ENCODE measurements at places on chromosomes 1 and 21. TPM values are rescaled to one million over a fixed set of nuclear protein-coding genes. Genes with fewer than 3 reads are reported as not detected.

PLD5 gene
- not detected for total RNA-seq

C1orf87 gene
- total RNA-seq, result not detected

CRNN gene
- total RNA-seq, result 12.6 TPM

C1orf116 gene
- 72.4 TPM for total RNA-seq

PTPRF gene
- 209 TPM for total RNA-seq

AADACL4 gene
- not detected for total RNA-seq

- no peaks in the 10 kb centered on the region for H3K27me3 ChIP-seq
Measured at GRCh38 chr1:100989306-100990077, 36.1 kb downstream of the DPH5 start.

DNA sequence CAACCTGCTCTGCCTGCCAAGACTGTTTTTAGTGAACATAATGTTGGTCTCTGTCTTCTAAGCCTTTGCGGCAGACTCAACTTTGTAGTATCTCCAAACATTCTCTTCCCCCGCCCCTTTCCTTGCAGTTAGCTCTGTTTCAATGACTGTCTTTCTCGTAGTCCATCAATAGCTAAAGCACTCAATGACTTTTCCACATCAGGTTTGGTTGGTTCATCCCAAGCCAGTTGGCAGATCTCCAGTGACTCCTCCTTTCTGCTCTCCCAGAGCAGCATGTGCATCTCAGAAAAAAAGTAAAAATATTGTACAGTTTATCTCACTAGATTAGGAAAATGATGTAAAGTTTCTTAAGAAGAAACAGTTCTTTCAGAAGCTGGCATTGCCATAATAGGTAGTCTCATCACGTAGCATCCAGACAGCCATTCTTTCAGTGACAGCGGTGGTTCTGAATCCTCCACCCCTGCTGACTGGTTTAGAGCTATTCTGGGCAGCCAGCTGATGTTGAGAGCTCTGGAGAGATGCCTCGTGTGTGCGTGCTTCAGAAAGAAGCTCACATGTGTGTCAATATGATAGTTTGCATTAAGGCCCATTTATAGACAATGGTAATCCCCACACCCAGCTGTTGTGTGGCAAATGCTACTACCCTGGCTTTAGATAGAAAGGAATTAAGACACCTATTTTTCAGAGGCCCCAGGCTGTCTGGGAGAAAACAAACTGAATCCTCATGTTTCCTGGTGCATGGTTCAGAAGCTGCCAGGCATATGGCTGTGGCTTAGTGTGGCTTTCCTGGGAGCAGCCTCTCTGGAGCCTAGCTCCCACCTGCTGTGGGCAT lies 53.2 kb downstream of the CNN3 start:
- H3K4me3 ChIP-seq, result no peak overlapping the region
- peak overlapping the region; percentile 59 for H3K27ac ChIP-seq
- no peaks in the 10 kb centered on the region for H3K36me3 ChIP-seq
- H3K4me1 ChIP-seq, result peaks cover 35% of the 10 kb centered on the region

DNA sequence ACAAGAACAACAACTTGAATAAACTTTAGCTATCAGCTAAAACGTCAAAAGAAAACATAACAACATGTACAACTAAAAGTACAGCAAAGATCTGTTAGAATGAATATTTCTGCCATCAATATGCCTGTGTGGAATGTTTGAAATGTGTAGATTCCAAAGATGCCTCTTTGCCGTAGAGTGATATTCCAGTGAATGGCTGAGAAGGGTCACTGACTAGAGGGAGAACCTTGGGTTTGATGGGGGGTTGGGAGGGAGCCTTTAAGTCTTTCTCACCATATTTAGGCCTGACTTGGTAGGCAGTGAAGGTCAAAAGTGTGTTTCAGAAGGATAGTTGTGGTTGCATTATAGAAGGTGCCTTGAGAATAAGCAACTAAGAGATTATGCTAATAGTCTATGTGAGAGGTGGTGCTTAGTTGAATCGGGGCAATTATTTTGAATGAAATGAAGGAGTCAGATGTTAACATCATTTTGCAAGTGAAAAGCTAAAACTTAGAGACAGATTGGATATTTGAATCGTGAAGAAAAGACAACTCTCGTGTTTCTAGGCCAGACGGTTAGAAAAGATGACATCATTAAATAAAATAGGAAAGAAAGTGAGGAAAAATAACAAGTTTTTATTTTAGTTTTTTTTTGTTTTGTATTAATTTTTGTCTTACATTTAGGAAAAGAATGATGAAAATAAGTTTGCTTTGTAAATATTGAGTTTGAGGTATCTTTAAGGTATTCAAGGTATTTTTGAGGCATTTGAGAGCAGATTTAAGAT lies 53.8 kb downstream of the PLA2G4A start:
- no peaks in the 10 kb centered on the region for H3K4me1 ChIP-seq
- H3K36me3 ChIP-seq, result no peaks in the 10 kb centered on the region
- no peak for DNase-seq
- H3K4me3 ChIP-seq, result no peak overlapping the region
- H3K27me3 ChIP-seq, result no peaks in the 10 kb centered on the region
- no peak overlapping the region for H3K27ac ChIP-seq

GRCh38 chr1:30474818-30475200 lies 248.6 kb downstream of the MATN1 start:
- no peak overlapping the region for H3K4me3 ChIP-seq
- H3K27ac ChIP-seq, result no peak overlapping the region
- no peaks in the 10 kb centered on the region for H3K4me1 ChIP-seq
- peaks cover under 1% of the 10 kb centered on the region for H3K27me3 ChIP-seq
- peak; percentile 11 for DNase-seq

DNA sequence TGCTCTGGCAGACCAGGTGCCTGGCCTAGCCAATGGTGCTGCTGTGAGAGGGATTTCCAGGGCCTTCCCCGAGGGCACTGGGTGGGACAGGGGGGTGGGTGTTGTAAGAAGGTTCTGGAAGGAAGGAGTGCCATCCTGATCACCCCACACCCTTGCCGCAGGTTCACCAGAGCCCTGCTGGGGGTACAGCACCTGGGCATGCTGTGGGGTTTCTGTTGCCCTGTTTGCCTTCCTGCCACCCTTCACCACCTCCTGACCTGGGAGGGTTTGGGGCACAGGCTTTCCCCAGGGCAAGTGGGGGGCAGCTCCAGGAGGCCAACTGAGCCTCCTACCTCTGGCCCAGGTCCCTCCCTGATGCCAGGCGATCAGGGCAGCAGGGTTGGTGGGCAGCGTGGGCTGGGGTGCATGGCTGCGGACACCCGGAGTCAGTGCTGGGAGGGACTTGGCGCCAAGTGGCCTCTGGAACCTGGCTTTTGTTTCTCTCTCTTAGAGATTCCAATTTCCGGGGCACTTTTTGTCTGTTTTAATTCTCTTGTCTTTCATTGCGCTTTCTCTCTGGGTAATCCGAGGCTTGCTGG lies 318.8 kb downstream of the PTPRU start:
- H3K27me3 ChIP-seq, result peaks cover 14% of the 10 kb centered on the region
- H3K27ac ChIP-seq, result no peak overlapping the region
- H3K4me3 ChIP-seq, result no peak overlapping the region
- H3K36me3 ChIP-seq, result no peaks in the 10 kb centered on the region
- no peak for DNase-seq
- H3K4me1 ChIP-seq, result no peaks in the 10 kb centered on the region

DNA sequence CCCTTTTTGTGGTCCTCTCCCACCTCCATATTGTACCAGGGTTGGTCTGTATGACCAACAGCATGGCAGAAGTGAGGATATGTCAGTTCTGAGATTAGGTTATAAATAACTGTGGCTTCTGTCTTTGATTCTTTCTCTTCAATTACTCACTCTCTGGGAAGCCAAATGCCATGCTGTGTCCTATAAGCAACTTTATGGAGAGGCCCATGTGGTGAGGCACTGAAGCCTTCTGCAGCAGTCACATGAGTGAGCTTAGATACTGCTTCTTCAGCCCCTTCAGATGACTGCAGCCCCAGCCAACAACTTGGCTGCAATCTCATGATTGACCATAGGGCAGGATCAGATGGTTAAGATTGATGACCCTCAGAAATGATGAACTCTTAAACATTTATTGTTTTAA lies 34.0 kb upstream of the SAMD13 start:
- H3K4me1 ChIP-seq, result peaks cover 15% of the 10 kb centered on the region
- no peaks in the 10 kb centered on the region for H3K27me3 ChIP-seq
- no peaks in the 10 kb centered on the region for H3K36me3 ChIP-seq
- H3K4me3 ChIP-seq, result no peak overlapping the region

- H3K4me3 ChIP-seq, result no peak overlapping the region
- peak overlapping the region; percentile 87 for H3K27ac ChIP-seq
- no peak for DNase-seq
- H3K4me1 ChIP-seq, result peaks cover 38% of the 10 kb centered on the region
- no peaks in the 10 kb centered on the region for H3K27me3 ChIP-seq
- peaks cover 54% of the 10 kb centered on the region for H3K36me3 ChIP-seq
Measured at GRCh38 chr1:36352125-36352909, 28.9 kb upstream of the EVA1B start.

Measured in suprapubic skin (tissue), 4 donors.